Ovary (tissue), 10 donors: ENCODE measurements at places on chromosomes 6 and 20. TPM values are rescaled to one million over a fixed set of nuclear protein-coding genes. Genes with fewer than 3 reads are reported as not detected.

CAGE1 gene
- not detected for total RNA-seq

GRM4 gene
- total RNA-seq: under 0.01 TPM

ENPP5 gene
- 4.7 TPM for total RNA-seq

C6orf52 gene
- total RNA-seq: not detected

CLPSL1 gene
- not detected for total RNA-seq
